ENCODE measurements at places on chromosomes 5 and 9. TPM values are rescaled to one million over a fixed set of nuclear protein-coding genes. Genes with fewer than 3 reads are reported as not detected.

WNT8A gene
- total RNA-seq = not detected

MUSK gene
- not detected for total RNA-seq

PCDHB13 gene
- not detected for total RNA-seq

LRRC26 gene
- total RNA-seq = not detected

EHMT1 gene
- total RNA-seq = 173 TPM

IL13 gene
- 1.4 TPM for total RNA-seq

WWC1 gene
- 0.66 TPM for total RNA-seq

HAPLN1 gene
- total RNA-seq = not detected

C9orf153 gene
- total RNA-seq = 0.63 TPM

CBY3 gene
- total RNA-seq = not detected

CDX1 gene
- not detected for total RNA-seq

WDR31 gene
- 0.55 TPM for total RNA-seq

Measured in natural killer cell (primary cell).